ENCODE measurements at places on chromosomes 5 and 9. TPM values are rescaled to one million over a fixed set of nuclear protein-coding genes. Genes with fewer than 3 reads are reported as not detected.

GRCh38 chr5:67350618-67351201 lies 154.1 kb upstream of the CD180 start:
- H3K4me1 ChIP-seq: no peaks in the 10 kb centered on the region
- H3K4me3 ChIP-seq: no peak overlapping the region
- peak; percentile 54 for DNase-seq
- H3K36me3 ChIP-seq: no peaks in the 10 kb centered on the region
- H3K27me3 ChIP-seq: no peaks in the 10 kb centered on the region

DNA sequence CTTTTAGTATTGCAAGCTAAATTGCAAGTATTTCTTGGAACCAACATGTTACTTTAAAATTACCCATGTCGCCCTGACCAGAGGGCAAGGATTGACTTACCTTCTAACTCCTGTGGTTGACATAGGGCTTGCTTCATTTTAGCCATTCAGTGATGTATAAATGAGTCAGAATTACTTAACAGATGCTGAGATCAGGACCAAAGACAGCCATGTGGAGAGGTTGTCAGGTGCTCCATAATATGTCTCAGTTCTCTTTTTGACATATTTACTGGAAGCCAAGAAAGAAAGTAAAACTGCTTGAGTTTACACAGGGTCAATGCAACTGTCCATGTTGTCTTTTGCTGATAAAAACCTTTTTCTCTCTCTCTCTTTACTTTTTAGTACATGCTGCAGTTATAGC lies 33.2 kb downstream of the F2RL2 start:
- no peaks in the 10 kb centered on the region for H3K4me1 ChIP-seq
- H3K27ac ChIP-seq: no peak overlapping the region
- H3K36me3 ChIP-seq: no peaks in the 10 kb centered on the region
- H3K27me3 ChIP-seq: no peaks in the 10 kb centered on the region
- H3K4me3 ChIP-seq: no peak overlapping the region

DNA sequence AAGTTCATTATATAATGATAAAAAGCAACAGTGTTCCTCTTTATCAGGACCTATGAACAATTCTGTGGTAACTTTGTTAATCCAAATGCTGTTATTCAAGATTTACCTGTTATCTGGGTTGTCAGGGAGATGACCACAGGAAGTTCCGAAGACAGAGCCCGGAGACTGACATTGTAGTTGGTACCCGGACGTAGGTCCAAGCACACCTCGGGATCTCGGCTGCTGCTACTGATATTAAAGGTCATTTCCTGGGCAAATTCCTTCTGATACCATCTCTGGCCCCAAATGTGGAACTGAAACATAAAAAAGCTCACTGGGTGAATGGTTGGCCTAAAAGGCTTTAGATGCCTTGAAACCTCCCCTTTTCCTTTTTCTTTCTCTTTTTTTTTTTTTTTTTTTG lies 96.7 kb downstream of the SUSD1 start:
- H3K36me3 ChIP-seq: no peaks in the 10 kb centered on the region
- H3K27ac ChIP-seq: no peak overlapping the region
- no peaks in the 10 kb centered on the region for H3K27me3 ChIP-seq
- DNase-seq: no peak

ELOVL7 gene
- 1.4 TPM for total RNA-seq
